ENCODE measurements at places on chromosomes 6 and 20. TPM values are rescaled to one million over a fixed set of nuclear protein-coding genes. Genes with fewer than 3 reads are reported as not detected.

PHACTR1 gene
- total RNA-seq, result not detected

GNAS-AS1 gene
- 0.83 TPM for total RNA-seq

TRIM40 gene
- total RNA-seq, result not detected

GRCh38 chr6:113731541-113731940 is 125.6 kb upstream of the MARCKS start:
- no peak overlapping the region for H3K4me3 ChIP-seq
- no peak for DNase-seq
- H3K36me3 ChIP-seq, result no peaks in the 10 kb centered on the region
- no peak overlapping the region for H3K27ac ChIP-seq
- 0 out of 2 replicates have a peak, but pooled peaks cover 2% of the 10 kb centered on the region for H3K4me1 ChIP-seq
- H3K27me3 ChIP-seq, result no peaks in the 10 kb centered on the region

DNA sequence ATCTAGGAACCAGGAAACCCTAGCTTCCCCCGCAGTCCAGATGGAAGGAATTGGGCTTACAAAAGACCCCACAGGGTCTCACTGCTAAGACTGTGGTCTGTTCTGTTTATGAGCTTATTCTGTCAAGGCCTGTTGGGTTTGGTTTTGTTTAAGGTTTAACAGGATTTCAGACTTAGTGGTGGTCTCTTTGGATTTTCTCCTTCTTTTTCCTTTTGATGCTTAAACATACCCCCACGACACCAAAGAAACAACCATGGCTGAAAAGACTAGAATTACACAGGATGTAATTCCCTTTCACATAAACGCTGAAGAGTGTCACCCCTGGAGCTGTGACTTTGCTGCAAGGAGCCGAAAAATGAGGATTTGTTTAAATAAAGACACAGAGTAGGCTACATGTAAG is 408.6 kb downstream of the PREX1 start:
- no peak for DNase-seq
- no peaks in the 10 kb centered on the region for H3K36me3 ChIP-seq
- no peak overlapping the region for H3K4me3 ChIP-seq
- H3K27ac ChIP-seq, result no peak overlapping the region
- no peaks in the 10 kb centered on the region for H3K27me3 ChIP-seq

DNA sequence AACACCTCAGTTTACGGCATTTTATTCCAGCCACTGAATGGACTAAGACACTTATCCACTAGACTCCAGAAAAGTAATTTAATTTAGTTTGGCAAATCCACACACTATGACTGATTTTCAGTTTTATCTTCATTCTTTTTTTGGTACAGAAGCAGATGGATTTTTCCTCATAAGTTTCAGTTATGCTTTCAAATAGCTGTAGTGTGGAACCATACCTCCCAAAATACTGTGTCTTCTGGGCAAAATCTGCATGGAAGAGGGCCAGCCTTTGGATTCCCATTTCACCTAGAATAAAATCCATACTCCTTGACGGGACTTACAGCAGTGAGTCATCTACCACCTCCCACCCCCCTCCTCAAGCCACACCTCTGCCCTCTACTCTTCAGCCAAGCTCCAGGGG is 43.0 kb downstream of the GSTA2 start:
- no peak overlapping the region for H3K27ac ChIP-seq
- H3K36me3 ChIP-seq, result no peaks in the 10 kb centered on the region
- H3K4me3 ChIP-seq, result no peak overlapping the region
- H3K4me1 ChIP-seq, result no peaks in the 10 kb centered on the region

- no peak overlapping the region for H3K4me3 ChIP-seq
- DNase-seq, result no peak
- peaks cover 1% of the 10 kb centered on the region for H3K27me3 ChIP-seq
- H3K27ac ChIP-seq, result no peak overlapping the region
- H3K4me1 ChIP-seq, result no peaks in the 10 kb centered on the region
Measured at GRCh38 chr6:150537893-150538292, 61.8 kb upstream of the PLEKHG1 start.

GRCh38 chr6:146613947-146614346 is 15.2 kb downstream of the ADGB start:
- no peaks in the 10 kb centered on the region for H3K36me3 ChIP-seq
- no peak overlapping the region for H3K27ac ChIP-seq
- DNase-seq, result no peak
- H3K4me1 ChIP-seq, result no peaks in the 10 kb centered on the region

DNA sequence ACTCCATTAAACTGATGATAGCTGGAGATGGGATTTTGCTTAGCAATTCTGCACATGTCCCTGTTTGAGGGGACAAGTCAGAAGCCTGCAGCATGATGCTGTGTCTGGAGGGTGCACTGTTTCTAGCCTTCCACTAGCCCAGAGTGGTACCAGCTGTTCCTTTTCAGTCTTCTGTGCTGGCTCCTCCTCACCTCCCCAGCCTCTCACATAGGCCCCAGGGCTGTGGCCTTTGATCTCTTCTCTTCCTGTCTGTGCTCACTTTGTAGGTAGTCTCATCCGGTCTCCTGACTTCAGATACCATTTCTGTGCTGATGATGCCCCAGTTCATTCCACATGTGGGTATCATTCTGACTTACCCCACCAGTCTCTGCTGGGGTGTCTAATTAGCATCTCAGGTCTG is 126.3 kb downstream of the HIVEP1 start:
- DNase-seq, result no peak
- peaks cover 15% of the 10 kb centered on the region for H3K36me3 ChIP-seq
- no peaks in the 10 kb centered on the region for H3K27me3 ChIP-seq
- peaks cover 4% of the 10 kb centered on the region for H3K4me1 ChIP-seq

- no peak overlapping the region for H3K4me3 ChIP-seq
- H3K36me3 ChIP-seq, result no peaks in the 10 kb centered on the region
- H3K27ac ChIP-seq, result peak overlapping the region; percentile 53
- DNase-seq, result peak; percentile 84
Measured at GRCh38 chr20:36167902-36168503, 13.5 kb downstream of the EPB41L1 start.

GRCh38 chr20:64149809-64150560 is 14.3 kb upstream of the MYT1 start:
- H3K4me3 ChIP-seq, result no peak overlapping the region
- no peaks in the 10 kb centered on the region for H3K36me3 ChIP-seq
- H3K27ac ChIP-seq, result no peak overlapping the region
- DNase-seq, result no peak
- no peaks in the 10 kb centered on the region for H3K4me1 ChIP-seq

DNA sequence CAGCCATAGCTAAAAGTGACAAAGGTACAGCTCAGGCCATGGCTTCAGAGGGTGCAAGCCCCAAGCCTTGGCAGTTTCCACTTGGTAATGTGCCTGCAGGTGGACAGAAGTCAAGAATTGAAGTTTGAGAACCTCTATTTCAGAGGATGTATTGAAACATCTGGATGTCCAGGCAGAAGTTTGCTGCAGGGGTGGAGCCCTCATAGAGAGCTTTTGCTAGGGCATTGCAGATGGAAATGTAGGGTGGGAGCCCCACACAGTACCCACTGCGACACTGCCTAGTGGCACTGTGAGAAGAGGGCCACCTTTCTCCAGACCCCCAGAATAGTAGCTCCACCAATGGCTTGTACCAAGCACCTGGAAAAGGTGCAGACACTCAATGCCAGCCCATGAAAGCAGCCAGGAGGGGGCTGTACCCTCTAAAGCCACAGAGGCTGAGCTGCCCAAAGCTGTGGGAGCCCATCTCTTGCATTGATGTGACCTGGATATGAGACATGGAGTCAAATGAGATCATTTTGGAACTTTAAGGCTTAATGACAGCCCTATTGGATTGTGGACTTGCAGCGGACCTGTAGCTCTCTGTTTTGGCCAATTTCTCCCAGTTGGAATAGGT is 1299.4 kb upstream of the MAP3K7 start:
- no peaks in the 10 kb centered on the region for H3K27me3 ChIP-seq
- H3K36me3 ChIP-seq, result no peaks in the 10 kb centered on the region
- DNase-seq, result no peak
- H3K27ac ChIP-seq, result no peak overlapping the region
- no peak overlapping the region for H3K4me3 ChIP-seq
- H3K4me1 ChIP-seq, result no peaks in the 10 kb centered on the region

GRCh38 chr6:155980014-155980767 is 524.6 kb upstream of the NOX3 start:
- H3K4me3 ChIP-seq, result no peak overlapping the region
- DNase-seq, result no peak
- no peaks in the 10 kb centered on the region for H3K36me3 ChIP-seq
- H3K27me3 ChIP-seq, result no peaks in the 10 kb centered on the region

DNA sequence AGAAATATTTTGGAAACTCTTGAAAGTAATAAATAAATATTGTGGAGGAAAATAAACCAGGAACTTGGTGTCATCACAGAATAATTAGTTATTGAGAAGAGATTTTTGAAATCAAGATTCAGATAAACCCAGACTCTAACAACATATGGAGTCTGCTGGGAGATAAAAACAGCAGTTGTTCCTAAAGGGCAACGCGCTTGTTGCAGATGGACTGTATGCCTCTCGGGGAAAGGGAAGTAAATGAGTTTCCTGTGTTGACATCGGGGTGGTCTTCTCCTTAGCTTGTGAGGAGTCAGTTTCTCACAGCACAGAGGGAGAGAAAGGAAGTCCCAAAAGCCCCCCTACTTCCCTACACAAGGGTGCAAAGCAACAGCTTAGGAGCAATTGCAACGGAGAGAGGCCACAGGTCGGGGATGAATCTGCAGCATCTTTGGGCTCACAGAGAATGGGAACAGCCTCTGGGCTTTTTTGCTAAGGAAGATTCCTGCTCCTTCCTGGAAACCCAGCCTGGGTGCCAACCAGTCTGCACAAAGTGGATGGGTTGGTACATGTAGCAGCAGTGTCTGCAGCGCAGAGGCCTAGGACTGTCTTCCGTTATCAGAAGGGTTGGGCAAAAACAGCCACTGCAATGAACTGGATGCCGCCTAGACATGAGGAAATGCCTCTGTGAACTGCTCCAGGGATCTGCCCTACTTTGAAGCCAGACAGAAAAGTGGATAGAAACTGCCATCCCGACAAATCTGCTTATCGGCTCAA is 603.0 kb upstream of the NRSN1 start:
- no peaks in the 10 kb centered on the region for H3K27me3 ChIP-seq
- peaks cover 2% of the 10 kb centered on the region for H3K4me1 ChIP-seq
- no peak for DNase-seq
- no peak overlapping the region for H3K4me3 ChIP-seq

DNA sequence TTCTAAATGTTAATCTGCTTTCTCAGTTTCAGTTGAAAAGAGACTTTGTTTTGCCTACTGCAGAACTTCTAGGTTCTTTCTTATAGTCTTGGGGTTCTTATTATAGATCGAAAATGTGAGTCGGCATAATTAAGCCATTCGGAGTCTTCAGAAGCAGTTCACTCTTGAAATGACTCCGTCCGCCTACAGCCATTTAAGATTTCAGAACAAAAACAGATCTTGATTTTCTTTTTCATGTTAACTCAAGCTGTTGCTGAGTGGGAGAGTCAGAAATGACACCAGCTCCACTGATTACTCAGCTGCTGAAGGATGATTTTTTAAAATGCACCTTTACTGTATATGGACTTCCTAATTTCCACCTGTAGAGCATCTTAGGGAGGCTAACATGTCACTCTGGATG is 15.9 kb downstream of the PRDM1 start:
- no peaks in the 10 kb centered on the region for H3K27me3 ChIP-seq
- peaks cover 7% of the 10 kb centered on the region for H3K4me1 ChIP-seq
- no peak overlapping the region for H3K27ac ChIP-seq
- H3K4me3 ChIP-seq, result no peak overlapping the region

DNA sequence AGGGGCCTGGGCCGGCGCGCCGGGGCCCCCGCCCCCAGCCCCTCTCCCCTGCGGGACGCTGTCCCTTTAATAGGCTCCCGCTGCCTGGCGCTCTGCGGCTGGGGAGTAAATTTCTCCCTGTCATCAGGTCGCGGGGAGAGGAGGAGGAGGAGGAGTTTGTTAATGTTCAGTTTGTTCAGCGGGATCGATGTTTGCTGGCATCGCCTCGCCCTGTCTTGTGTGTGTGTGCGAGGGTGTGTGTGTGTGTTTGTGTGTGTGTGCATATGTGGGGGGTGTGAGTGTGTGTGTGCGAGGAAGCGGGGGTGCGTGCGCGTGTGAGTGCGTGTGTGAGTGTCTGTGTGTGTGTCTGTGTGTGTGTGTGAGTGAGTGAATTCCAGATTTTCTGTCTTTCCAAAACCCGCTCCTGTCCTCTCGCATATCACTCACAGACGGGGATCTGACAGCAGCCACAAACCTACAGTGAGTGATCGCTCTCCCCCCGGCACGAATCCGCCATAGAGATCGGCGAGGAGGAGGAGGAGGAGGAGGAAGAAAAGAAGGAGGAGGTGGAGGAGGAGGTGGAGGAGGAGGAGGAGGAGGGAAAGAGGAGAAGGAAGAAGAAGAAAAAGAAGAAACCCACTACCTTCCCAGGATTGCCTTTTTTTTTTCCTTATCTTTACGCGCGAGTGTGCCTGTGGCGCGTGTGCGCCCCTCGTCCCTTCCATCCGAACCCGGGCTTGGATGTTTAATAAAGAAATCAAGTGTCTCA is at the start of gene TSHZ2:
TSHZ2 (plus strand) TSS at position 169 of the 748 bp plus-strand sequence. CDS start 936 bp downstream, outside the sequence.
- no peak within 1 kb of the TSS for H3K27ac ChIP-seq
- H3K36me3 ChIP-seq, result no peaks in the 10 kb centered on the region
- peak within 1 kb of the TSS; percentile 43 for H3K4me3 ChIP-seq
- peaks cover 3% of the 10 kb centered on the region for H3K27me3 ChIP-seq

DNA sequence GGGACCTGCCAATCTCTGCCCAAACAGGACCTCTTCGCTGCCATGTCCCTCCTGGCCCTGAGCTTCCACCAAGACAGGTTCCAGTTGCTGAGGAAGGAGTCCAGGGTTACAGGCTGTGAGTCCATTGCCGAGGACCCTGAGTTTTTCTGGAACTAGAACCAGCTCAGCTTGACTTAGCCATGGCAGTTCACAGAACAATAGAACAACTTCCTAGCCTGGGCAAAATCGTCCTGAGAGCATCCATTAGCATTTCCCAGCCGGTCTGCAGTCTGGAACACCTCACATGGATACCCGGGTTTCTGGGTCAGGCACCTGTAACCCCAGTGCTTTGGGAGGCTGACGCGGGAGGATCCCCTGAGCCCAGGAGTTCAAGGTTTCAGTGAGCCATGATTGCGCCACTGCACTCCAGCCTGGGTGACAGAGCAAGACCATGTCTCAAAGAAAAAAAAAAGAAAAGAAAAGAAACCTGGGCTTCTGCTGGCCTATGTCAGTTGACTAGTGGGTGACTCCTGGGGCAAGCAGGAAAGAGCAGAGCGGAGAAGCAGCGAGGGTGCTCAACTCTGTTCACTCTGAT is 90.3 kb downstream of the TCP11 start:
- H3K4me3 ChIP-seq, result no peak overlapping the region
- H3K36me3 ChIP-seq, result peaks cover 4% of the 10 kb centered on the region
- H3K27me3 ChIP-seq, result no peaks in the 10 kb centered on the region
- no peak for DNase-seq

DNA sequence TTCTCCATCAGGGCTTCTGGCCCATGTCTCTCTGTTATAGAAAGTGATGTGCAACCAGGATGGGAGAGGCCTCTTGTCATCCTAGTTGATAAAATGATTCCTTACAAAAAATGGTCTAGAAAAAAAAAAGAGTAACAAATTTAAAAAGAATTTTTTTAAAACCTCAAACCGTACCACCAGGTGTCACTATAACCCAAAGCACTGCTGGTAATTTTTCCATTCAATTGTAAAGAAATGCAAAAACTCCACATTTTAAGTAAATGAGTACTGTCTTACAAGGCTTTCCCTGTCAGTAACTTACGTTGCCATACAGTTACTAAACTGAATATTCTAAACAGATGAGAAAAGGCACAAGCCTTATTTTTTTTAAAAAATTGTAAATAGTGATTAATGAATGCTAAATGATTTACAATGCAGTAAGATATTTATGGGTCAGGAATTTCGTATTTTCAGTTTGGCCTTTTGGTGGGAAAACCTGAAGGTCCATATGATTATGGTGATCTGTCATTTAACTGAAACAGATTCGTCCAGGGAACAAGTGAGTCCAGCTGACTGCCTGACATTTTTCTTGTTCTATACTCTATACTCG is 95.4 kb downstream of the OGFRL1 start:
- H3K4me1 ChIP-seq, result peaks cover 9% of the 10 kb centered on the region
- H3K27ac ChIP-seq, result no peak overlapping the region
- DNase-seq, result peak; percentile 72
- 0 out of 2 replicates have a peak, but pooled peaks cover 3% of the 10 kb centered on the region for H3K36me3 ChIP-seq
